ENCODE measurements at places on chromosomes 16 and 17.

- no peak for DNase-seq
Measured at GRCh38 chr17:53470626-53471025, 352.1 kb upstream of the KIF2B start.

DNA sequence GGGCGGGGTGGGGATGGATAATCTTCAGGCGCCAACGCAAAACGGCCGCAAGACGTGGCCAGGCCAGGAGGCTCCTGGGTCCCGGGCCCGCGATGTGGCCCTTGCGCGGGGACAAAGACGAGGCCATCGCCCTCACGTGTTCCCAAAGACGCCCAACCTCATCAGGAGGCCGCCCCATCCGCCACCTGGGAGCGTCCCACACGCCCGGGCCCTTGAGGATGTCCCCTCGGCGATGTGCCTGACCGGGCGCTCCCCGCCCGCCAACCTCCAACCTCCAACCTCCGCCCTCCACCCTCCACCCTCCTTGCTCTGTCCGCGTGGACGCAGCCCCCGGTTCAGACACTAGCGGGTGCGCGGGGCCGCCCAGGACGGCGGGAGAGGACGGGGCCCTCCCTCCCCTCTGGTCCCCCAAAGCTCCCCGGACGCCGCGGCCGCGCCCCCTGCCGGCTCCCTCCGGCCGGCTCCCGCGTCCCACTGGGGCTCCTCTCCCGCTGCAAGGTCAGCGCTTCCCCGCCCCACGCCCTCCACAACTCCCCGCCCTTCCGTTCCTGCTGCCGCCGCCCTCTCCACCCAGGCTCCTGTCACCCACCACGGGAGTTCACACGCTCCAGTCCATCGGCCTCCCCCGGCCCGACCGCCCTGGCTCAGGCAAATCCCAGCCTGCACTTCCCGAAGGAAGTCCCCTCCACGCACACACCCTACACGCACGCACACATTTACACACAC, 250.8 kb upstream of the RPL38 start:
- DNase-seq, result no peak

GRCh38 chr16:51577621-51578303, 426.7 kb upstream of the SALL1 start:
- DNase-seq, result no peak

GRCh38 chr17:80984749-80985148, 6.9 kb upstream of the CHMP6 start:
- DNase-seq, result no peak

GRCh38 chr17:82433560-82434215, 15.3 kb upstream of the OGFOD3 start:
- no peak for DNase-seq

GRCh38 chr17:79089720-79090442, 15.3 kb downstream of the ENGASE start:
- DNase-seq, result no peak

DNA sequence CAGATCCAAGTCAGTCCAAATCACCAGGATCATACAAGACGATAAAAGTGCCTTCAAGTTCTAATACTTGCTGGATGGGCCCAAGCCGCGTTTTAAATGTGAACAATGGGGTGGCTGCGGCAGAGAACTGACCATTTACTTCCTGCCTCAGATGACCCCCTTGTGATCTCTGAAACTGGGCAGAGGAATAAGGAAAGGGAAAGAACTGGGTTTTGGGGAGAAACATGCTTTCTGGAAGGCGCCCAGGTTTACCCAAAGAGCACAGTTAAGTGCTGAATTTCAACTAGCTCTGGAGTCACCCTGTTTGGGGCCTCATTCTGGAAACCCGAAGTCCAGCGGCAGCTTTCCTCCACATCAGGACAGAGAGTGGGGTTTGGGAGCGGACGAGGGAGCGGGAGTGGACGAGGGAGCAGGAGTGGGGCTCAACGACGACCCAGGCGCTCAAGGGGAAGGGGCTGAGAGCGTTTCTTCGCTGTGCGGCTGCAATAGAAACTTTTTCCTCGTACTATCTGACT, 1.6 kb downstream of the FAM20A start:
- DNase-seq, result no peak

GRCh38 chr17:80760511-80760911, 215.9 kb downstream of the RPTOR start:
- peak; percentile 62 for DNase-seq

DNA sequence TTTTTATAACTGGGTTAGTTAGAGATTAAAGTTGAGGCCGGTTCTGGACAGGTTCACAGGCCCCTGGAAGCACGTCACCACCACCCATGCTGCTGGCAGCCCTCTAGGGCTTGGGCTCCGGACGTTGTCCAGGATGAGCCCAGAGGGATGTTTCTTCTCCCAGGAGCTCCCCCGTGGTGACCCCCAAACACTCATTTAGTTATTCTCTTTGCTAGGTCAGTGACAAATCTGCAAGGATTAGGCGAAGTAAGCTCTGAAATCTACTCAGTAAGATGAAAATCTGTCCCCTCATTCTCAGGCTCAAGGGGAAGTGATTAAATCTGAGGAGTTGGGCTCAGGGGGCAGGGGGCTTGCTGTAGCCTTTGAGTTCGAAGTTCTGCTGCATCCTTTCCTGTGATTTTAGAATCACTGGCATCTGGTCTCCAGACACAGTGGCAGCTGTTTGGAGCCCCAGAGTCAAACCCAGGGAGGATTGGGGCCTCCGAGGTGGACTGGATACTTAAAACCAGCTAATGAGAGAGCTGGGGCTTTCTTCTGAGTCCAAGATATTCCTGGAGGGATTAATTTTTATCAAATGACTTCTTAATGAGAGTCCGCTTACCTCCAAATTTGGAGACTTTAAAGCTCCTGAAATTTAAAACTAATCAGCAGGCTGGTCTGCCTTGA, 49.2 kb upstream of the HS3ST2 start:
- DNase-seq, result no peak

DNA sequence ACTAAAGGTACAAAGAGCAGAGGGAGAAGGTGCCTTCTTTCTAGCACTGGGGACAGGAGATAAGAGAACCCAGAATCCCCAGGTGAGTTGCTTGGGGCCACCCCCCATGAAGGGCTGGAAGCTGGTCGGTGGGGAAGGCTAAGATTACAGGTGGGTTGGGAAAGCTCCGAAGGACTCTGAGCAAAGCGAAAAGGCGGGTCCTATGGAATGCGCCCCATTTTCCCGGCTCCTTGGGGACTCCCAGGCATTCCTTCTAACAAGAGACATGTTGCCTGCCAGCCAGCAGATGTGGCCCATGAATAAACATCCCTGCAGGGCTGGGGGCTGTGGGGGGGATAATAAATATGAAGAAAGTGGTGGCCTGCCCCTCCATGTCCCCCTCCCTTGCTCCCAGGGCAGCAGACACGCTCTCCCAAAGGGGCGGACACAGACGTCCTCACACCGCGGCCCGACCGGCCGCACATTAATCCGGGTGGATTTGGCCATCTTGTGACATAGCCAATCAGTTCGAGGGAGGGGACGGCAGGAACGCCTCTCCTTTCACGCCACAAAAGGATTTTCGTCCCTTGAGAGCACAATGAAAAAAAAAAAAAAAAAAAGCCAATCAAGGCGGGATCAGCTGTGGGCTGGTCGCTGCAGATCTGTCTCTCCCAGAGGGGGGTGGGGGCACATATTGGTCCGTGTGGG, 98.5 kb downstream of the SOX9 start:
- DNase-seq, result no peak

GRCh38 chr17:58764373-58764772, 8.7 kb downstream of the PPM1E start:
- no peak for DNase-seq

GRCh38 chr16:85514598-85515318, 98.4 kb upstream of the GSE1 start:
- DNase-seq, result no peak

GRCh38 chr17:82345151-82345976, 11.8 kb upstream of the SECTM1 start:
- DNase-seq, result no peak

DNA sequence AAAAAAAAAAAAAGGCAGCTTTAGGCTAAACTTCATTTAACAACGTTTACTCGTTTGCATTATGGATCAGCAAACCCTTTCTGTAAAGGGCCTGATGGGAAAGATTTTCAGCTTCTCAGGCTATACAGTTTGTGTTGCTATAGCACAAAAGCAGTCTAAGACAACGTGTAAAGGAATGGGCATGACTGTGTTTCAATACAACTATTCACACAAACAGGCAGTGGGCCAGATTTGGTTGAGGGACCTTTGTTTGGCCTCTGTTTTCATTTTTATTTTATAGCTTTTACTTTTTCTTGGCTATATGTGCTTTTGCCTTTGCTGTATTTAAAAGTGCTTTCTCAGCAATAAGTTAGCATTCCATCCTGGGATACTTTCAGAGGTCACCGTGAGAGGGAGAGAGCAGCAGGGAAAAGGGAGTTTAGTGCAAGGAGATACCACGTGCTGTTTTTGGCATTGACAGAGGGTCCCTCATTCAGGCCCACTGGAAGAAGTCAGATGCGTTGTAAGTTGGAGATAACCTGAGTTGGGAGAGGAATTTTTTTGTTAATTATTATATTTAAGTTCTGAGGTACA, 335.6 kb downstream of the UTP18 start:
- no peak for DNase-seq

GRCh38 chr16:85853547-85854545, 45.1 kb upstream of the IRF8 start:
- DNase-seq, result no peak

- no peak for DNase-seq
Measured at GRCh38 chr16:51875834-51876600, 670.9 kb downstream of the TOX3 start.

- DNase-seq, result no peak
Measured at GRCh38 chr16:30659507-30660423, 1.5 kb downstream of the FBRS start.

GRCh38 chr17:47190770-47191169, 1.7 kb upstream of the CDC27 start:
- DNase-seq, result no peak

- DNase-seq, result peak; percentile 78
Measured at GRCh38 chr16:52497067-52497816, 49.7 kb downstream of the TOX3 start.

DNA sequence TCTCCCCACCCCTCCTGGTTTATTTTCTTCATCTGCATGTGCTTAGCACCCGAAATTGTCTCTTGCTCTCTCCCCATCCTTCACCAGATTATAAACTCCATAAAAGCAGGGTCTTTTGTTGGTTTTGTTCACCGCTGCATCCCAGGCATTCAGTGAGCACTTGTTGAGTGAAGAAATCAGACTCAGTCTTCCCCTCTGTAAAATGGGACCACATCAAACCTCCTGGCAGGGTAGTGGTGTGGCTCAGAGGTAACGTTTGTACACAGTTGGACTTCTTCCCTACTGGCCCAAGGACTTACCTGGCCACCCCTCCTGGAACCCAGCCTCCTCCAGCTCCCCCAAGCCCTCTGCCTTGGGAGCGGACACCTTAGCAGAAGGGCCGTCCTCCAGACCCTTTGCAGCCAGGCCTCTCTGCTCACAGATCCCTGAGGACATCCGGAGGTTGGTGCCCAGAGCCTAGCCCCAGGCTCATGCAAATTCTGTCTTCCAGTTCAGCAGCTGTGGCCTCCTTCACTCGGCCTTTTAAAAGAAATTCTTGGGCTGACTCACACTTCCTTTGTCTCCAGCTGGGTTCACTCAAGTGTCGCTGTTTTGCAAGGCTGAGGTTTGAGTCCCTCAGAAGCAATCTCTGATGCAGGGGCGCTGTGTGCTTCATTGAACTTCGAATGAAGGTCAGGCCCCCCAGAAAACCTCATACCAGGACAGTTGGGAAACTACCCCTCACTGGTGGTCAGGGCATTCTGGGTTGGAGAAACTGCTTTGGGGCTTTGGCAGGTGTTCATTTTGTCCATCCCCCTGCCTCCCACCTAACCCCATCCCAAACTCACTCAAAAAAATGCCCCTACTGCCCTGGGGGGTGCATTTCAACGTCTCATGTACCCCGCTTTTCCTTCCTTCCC, 16.8 kb upstream of the RMI2 start:
- no peak for DNase-seq

DNA sequence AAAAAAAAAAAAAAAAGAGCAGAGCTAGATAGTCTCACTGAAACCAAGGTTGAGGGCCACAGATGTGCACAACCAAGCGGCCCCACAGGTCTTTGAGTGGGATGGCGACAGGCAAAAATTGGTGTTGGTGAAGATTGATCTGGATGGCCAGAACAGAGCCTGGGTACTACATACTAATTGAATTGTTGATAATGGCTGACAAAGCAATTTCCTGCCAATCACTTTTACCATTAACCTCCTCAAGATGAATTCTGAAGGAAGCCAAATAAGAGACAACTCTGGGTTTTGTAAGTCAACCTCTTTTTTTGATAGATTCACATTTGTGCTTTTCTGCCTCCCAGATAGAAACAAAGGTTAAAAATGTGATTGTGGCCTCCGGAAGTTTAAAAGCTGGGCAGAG, 19.4 kb upstream of the HS3ST3B1 start:
- no peak for DNase-seq

DNA sequence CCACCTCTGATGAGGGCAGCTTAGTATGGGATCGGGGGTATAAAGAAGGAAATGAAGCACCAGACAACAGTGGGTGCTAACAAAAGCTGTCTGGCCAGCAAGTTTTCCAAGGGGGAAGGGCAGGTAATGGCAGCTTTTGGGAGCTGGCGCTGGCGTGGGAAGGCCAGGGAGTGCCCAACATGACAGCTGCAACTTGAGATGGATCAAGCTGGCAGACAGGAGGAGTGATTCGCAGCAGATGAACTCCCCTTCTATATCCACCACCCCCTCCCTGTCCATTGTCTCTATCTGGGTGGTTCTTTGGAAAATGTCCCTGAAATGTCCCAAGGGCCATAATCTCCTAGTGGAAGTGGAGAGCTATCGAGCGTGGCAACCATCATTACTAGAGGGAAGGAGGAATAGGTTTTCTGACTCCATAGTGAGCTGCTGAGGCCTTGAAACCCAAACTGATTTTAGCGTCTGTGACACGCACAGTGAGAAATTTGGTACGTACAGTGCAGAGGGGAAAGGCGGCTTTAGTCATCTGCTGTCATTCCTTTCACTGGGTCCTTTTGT, 4.8 kb upstream of the INPP5K start:
- no peak for DNase-seq

GRCh38 chr16:79593074-79593531, 7.4 kb downstream of the MAF start:
- no peak for DNase-seq

DNA sequence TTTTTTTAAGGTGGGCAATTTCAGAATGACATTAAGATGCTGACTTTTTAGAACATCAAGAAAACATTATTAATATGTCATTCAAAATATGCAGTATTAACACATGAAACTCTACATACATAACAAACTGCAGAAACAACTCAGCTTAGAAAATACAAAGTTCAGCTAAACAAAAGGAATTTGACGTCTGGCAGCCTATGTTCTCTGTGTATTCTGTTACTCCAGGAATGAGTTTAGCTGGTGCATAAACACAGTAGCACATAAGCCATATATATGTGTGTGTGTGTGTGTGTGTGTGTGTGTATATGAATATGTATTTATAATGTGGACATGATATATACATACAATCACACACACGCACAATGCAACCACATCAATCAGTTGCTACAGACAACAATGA, 413.5 kb upstream of the PSMD7 start:
- no peak for DNase-seq

Data from NCI-H2171 (cell line).